Lung (tissue), 17 donors: ENCODE measurements at places on chromosomes 16 and 17.

DNA sequence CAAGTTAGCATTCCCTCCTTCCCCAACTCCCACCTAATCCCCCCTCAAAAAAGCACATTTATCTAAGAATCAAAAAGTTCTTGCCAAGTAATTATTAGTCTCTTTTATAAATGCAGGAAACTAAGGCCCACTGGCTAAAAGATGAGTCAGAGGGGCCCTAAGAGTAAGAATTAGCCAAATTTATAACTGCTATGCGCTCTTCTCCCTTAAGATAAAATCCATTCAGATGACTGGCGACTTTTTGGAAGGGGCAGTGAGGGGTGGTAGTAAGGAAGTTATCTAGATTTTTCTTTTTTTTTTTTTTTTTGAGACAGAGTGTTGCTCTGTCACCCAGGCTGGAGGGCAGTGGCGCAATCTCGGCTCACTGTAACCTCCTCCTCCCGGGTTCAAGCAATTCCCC, 17.1 kb downstream of the ZNF652 start:
- no peak for DNase-seq

- DNase-seq, result no peak
Observed at GRCh38 chr17:43826206-43826605, 6.7 kb downstream of the MPP3 start.

DNA sequence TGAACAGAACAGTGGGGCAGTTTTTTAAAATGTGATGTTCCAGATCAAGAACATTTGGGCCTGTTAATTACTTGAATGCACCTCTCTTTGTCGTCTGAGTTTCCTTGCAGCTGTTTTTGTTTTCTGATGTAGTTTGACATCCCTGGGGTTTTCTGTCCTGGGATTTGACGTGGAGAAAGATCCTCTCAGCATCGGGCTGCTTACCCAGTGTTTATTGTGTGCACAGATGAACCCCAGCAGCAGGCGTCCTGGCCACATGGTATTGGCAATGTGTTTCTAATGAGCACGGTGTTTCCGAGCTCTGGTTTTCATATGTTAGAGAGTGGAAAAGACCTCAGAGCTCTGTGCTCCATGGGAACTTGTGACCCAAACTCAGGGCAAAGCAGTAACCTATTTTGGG, 191.1 kb upstream of the IRX3 start:
- DNase-seq, result no peak

GRCh38 chr16:878072-878784, 77.7 kb upstream of the GNG13 start:
- DNase-seq, result no peak

GRCh38 chr16:54422159-54422558, 135.6 kb upstream of the IRX3 start:
- DNase-seq, result no peak
